ENCODE measurements at places on chromosomes 7 and 10.

DNA sequence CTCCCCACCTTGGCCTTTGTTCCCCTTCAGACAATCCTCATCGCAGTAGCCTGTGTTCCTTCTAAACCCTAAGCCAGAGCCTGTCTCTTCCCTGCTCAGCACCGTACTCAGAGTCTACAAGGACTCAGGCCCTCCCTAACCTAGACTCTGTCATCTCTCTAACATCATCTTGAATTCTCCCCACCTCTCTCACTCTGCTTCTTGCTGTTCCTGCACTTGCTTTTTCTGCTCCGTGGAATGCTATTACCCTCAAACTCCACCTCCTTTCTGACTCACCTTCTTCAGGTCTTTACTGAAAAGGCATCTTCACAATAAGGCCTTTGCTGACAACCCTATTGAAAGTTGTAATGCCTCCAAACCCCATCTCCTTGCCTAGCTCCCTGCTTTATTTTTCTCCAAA is 141.0 kb downstream of the DKK1 start:
- DNase-seq, result no peak

- DNase-seq, result no peak
Measured at GRCh38 chr10:25678666-25679065, 255.4 kb upstream of the MYO3A start.

DNA sequence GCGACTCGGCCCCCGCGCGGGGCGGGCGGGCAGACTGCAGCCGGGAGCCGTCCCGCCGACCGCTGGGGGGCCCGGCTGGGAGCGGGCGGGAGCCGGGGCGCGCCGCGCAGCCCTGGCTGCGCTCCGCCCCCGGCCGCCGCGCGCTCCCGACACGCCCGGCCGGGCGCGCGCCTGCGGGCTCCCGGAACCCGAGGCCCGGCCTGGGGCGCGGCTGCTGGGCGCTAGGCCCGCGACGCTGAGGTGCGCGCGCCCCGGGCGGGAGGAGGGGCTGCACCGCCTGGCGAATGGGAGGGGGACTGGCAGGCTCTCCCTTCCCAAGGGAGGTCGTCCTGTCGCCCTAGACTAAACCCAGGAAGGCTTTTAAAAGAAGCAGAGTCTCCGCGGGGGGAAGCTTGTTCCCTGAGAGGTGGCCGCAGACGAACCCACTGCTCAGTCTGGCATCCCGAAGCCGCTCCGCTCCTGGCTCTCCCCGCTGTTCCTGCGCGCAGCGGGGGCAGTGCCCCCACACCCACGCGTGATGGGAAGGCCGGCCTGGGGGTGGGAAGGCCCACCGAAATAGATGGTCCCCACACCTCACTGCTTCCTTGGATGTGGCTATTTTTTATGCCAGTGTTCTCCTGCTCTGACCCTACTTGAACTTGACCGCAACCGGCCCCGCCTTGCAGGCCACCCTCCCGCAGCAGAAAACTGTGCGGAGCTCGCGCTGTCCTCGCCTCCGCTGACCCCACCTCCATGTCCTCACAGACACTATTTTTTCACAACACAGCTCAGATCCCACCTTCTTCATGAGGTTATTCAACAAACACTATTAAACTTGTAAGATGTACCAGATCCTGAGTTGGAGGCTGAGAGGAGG is at the start of gene VOPP1:
TSS of gene VOPP1 (minus strand) at position 125 of the 856 bp plus-strand sequence. CDS start 178 bp downstream, outside the sequence.
- peak; percentile 85 for DNase-seq

GRCh38 chr7:36416251-36416650 is 26.6 kb downstream of the ANLN start:
- DNase-seq, result no peak

DNA sequence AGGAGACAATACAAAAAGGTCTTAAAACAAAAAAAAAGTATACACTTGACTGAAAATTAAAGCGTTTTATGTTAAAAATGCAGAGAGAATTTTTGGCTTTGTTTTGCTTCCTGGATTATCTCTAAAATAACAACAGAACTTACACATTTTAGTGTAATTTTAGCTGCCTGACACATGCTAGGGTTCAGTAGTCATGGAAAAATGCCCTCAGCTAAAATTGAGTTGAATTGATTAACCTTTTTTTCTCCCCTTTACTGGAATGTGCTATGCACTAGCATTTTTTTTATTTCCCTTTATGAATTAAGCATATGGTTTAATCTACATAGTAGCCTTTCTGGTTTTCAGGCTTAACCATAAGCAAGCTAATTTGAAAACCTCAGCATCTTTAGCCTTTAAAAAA is 89.9 kb downstream of the ZNF277 start:
- no peak for DNase-seq
